Mucosa of descending colon (tissue), 3 donors: ENCODE measurements at places on chromosomes 3 and 15. TPM values are rescaled to one million over a fixed set of nuclear protein-coding genes. Genes with fewer than 3 reads are reported as not detected.

Gene CSPG4
- total RNA-seq = 86.8 TPM

Gene CADPS
- total RNA-seq = 6.1 TPM

Gene COL6A6
- not detected for total RNA-seq

Gene RARB
- total RNA-seq = 1.2 TPM

Gene HAUS2
- total RNA-seq = 13.4 TPM

Gene C3orf22
- not detected for total RNA-seq
